Upper lobe of right lung (tissue), 1 donor: ENCODE measurements at places on chromosomes 6 and 20.

- no peak for DNase-seq
Observed at GRCh38 chr6:131949620-131949908, 1.6 kb downstream of the CCN2 start.

DNA sequence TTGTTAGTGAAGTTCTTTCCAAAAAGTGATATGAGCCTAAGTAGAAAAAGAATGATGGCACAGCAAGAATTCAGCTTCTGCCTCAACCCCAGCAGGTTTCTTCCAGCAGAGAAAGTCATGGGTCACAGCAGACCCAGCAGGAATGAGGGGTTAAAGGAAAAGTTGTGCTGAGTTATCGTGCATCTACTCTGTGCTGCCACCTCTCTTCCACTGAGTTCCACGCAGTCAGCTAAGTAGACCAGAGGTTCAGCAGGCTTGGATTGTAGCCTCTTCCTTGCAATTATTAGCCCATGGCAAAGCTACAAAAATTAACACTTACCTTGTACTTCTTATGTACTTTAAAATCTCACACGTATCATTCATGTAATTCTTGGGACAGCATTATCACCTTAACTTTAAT lies 510.8 kb downstream of the PTPRT start:
- DNase-seq = no peak

DNA sequence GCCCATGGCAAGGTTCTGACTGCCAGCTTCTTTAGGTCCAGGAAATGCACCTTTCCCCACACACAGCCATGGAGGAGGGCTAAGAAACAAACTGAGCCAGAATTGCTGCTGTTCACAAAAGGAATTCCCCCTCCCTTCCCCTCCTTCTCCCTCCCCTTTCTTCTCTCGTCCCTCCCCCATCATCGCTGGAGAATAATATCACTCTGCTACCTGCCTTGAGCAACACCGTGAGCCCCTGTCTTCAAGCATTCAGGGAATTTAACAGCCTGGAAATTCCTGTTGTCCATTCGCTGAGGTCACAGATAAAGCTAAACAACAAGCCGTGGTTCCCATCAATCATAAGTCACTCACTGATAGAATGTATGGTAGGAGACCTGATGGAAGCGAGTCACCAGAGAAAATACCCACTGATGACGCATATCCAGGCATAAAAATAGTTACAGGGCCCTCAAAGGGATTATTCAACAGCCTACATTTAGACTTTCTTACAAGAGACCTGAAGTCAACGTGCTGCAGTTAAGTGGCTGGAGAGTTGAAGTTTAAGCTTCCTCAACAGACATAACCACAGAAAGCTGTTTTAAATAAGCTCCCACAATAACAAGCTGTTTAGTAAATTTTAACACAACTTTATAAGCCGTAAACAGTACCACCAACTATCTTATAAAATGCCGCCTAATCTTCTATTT lies 59.7 kb downstream of the HIVEP2 start:
- DNase-seq = no peak

DNA sequence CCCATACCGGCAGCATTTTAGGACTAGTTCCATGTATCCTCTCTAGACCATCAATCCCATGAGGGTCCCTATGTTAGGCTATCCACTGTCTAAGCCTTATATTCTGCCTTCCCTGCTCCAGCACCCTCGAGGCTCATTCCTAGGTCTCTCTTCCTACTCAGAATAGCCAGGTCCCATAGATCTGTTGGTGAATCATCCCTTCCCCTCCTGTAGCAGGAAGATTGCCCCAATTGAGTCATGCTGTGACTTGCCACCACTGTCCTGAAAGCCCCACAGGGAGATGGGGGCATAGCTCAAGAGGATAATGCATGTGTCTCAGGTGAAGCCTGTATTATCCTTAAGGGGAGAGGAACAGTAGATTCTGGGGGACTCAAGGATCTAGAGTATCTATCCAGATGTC lies 143.1 kb upstream of the MOCS1 start:
- no peak for DNase-seq

GRCh38 chr6:106252687-106253086 lies 72.9 kb downstream of the ATG5 start:
- DNase-seq = no peak

GRCh38 chr20:13147071-13147963 lies 73.8 kb upstream of the ISM1 start:
- no peak for DNase-seq

DNA sequence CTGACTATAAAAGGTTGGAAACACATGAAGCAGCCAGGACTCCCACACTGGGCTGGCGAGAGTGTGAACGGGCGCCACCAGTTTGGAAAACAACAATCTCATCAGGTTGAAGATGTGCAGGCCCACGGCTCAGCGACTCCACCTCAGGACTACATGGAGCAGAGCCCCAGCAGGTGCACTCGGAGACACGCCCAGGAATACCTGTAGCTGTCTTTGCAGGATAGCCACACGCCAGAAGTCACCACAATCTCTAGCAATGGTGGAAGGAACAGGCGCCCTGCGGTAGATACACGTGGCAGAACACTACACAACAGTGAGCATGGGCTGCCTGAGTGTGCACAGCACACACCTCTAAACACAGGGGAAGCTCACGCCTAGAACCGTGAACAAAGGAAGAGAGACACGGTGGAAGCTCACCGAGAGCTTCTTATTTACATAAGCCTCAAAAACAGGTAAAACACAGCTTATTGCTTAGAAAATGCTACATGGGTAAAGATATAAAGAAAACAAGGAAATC lies 28.7 kb upstream of the RPS6KA2 start:
- no peak for DNase-seq

- no peak for DNase-seq
Observed at GRCh38 chr6:53358440-53359094, 9.8 kb upstream of the ELOVL5 start.

DNA sequence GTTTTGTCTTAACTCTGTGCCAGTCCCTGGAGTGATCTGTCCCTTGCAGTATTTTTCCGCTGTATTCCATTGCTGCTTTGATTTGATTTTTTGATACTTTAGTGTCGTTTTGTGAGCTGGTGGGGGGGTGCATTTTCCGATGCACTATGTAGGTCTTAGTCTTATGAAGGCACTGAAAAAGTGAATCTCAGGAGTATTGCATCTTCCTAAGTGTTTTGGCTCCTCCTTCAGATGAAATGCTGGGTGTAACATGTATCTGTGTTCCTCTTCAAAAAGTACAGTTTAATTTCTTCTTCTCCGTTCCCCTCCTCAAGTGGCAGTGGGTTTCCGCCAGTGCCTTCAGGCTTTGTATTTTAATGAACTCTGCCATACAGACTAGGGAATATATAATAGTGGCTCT lies 580.7 kb upstream of the GJE1 start:
- DNase-seq = no peak

DNA sequence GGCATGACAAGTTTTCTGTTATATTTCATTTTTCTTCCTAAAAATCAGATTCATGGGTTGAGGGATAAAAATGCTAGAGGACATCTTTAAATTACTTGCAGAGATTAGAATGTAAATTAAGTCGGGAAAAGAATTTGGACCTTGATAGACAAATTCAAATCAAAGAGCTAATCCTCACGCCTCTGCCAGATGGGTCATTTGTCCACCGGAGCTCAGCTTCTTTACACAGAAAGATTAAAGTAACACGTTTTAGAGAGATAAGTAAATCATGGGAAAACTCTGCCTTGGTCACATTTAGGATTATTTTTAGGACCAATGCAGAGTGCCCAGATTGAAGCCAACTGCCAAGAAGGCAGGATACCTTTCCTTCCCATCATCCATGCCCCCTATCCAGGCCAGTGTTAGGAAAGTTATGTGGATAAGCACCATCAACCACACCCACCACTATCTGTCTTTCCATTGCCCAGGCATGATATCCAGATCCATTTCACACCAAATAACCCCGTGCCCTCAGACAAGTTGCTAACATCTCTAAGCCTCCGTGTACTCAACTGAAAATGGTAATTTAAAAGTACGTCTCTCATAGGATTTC lies 397.4 kb upstream of the PLCB4 start:
- DNase-seq = no peak

DNA sequence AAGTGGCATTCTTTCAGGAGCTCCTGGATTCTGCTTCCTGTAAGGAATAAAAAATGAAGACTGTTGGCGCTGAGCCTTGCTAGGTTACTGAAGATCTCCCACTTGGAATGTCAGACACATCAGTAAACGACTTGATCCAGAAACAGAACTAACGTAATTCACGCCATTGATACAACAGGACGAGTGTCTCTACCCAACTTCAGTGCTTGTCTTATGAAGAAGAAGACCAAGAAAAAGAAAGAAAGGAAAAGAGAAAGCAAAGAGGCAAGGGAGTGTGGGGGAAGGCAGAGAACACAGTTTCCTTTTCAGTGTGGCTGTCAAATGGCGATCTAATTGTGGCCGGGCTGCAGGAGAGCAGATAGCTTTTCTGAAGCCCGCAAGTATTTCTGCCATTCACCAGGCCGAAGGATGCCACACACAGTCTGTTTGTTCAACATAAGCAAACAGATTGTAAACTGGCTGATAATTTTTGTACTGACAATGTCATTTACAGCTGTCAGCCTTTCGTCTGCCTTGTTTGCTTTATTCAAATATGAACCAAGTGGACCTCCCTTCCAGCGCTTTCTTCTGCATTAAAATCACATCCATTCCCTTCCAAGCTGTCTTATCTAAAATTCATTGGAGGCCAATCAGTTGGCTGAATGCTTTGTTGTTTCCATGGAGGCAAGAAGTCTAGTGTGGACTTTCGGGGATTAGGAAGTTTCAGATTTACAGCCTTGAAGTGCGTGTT lies 180.6 kb downstream of the FOXA2 start:
- no peak for DNase-seq

DNA sequence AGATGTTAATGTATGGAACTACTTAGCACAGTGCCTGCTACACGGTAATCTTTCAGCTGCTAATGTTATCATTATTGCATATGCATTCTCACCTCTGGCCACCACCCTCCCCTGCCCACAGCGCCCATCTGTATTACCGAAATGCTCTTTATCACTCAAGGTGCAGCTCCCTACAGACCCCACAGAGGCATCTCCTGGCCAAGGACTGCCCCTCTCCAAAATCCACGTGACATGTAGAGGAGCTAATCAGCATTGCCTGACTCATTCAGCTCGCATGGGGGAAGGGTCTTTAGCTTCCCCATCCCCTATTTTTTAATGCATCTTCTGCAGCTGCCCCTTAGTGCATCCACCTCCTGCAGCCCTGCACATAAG lies 41.8 kb downstream of the SLC22A23 start:
- no peak for DNase-seq

DNA sequence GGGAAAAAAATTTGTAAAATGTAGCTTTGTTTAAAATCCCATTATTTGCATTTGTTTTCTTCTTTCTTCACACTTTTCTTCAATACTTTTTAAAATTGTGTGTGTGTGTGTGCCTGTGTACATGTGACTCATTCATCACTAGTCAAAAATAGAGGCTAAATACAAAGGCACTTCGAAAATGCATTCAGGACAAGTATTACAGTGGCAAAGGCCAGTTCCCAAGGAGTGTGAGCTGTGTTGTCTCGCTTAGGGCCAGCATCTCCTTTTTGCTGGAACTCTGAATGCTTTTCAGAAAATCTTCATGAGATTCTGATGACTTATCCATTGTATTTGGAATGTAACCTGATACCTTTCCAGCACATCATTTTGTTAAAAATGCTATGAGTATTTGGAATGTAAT lies 288.5 kb upstream of the CNR1 start:
- no peak for DNase-seq

GRCh38 chr6:137155830-137156229 lies 17.6 kb downstream of the IL22RA2 start:
- DNase-seq = no peak

GRCh38 chr6:77456531-77457248 lies 6.6 kb downstream of the HTR1B start:
- no peak for DNase-seq

- DNase-seq = no peak
Observed at GRCh38 chr20:10953437-10953836, 279.6 kb upstream of the JAG1 start.

- DNase-seq = no peak
Observed at GRCh38 chr20:21523895-21524294, 10.0 kb upstream of the NKX2-2 start.

- no peak for DNase-seq
Observed at GRCh38 chr6:126147291-126147815, 161.0 kb downstream of the TRMT11 start.

- peak; percentile 41 for DNase-seq
Observed at GRCh38 chr20:25063981-25064380, 6.0 kb upstream of the ACSS1 start.

GRCh38 chr6:53906842-53907241 lies 112.0 kb downstream of the LRRC1 start:
- DNase-seq = no peak

DNA sequence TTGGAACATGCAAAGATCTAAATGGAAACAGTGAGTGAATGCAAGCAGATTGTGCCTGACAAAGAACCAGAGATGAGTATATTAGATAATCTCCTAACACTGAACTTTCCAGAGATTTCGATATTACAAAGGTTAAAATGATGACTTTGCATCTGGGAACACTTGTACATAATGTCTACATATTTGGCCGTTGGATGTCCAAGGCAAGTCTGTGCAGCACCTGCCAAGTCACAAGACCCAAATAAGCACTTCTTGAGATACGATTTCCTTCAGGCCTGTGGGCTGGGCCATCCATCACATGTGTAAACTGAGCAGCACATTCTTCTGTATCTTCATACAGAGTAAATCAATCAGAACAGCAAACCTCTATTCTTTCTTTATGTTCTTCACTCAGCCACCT lies 32.5 kb upstream of the SMLR1 start:
- no peak for DNase-seq

DNA sequence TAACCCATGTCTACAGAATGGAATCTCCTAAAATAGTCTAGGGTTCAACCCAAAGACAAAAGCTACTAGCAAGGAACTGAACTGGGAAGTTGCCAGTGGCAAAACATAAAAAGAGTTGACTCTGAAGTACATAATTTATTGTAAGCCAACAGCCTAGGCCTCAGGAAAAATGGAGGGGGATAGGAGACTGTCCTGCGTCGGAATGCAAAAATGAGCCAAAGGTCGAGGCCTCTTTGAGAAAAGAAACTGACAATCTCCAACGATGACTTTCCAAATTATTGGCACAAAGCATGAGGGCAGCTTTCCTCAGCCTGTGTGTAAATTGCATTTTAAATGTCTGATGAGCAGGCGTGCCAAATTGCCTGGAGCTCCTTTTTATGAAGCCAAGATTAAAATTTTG lies 2.1 kb downstream of the COL12A1 start:
- DNase-seq = no peak
